BJ (cell line): ENCODE measurements at places on chromosomes 2 and 18. TPM values are rescaled to one million over a fixed set of nuclear protein-coding genes. Genes with fewer than 3 reads are reported as not detected.

DNA sequence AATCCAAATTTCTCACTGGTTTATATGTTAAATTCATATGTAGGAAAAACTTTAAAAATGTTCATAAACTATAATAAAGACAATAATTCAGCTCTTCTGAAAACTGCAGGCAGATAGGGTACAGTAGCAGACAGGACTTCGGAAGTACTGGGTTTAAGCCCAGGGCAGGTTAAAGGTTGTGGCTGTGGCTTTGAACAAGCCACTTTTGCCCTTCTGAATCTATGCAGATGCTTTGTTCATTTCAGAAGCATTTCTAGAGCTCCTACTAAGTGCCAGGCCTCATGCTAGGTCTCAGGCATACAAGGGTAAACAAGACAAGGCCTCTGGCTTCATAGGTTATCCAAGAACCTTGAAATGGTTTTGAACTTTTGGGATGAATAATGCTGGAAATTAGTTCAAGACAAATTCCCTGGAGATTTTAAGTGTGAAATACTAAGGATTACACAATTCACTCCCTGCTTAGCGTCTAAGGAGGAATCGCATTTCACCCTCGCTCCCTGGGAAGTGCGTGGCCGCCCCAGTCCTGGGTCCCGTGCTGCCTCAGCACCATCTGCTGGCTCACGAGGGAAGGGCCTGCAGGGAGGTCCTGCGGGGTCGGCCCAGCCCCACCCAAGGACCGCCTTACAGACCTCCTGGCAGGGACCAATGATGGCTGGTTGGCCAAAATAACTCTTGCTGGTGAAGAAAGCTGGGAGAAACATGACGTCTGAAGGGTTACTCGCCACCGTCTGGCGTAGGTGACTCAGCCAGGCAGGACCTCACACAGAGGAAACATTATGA lies 67.7 kb upstream of the L3MBTL4 start:
- no peak for DNase-seq

- DNase-seq = no peak
These were observed 81.7 kb upstream of the CAPN13 start for GRCh38 chr2:30888852-30889409.

- DNase-seq = no peak
These were observed 769.6 kb upstream of the CRIM1 start for GRCh38 chr2:35585972-35586371.

The DSG1 gene
- polyA plus RNA-seq = not detected in 2 replicates

The TCF23 gene
- not detected in 2 replicates for polyA plus RNA-seq
